Stimulated activated CD4-positive, alpha-beta T cell treated with anti-CD3 and anti-CD28 coated beads, TNF-alpha, amount 100 ng/mL, for 4 hours (primary cell): ENCODE measurements at places on chromosomes 7 and 10.

- no peak for DNase-seq
Measured at GRCh38 chr10:122864901-122865300, 14.5 kb downstream of the FAM24B start.

GRCh38 chr10:123997486-123998196 lies 95.8 kb downstream of the CHST15 start:
- no peak for DNase-seq

DNA sequence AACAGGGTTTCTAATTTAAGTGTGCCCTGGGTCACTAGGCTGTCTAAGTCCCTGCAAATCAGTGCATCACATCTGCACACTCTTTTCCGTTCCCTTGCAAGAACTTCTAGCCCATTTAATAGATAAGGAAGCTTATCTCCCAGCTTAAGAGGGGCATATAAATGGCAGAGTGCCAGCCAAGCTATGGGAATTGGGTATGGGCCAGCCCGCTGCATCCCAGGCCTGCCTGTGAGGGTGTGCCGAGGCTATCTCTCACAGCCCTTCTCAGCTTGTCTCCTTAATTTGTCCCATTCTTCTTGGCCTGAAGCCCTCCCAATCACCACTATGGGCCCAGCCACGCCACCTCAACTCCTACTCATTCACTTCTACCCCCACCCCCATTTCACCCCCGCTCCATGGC lies 14.7 kb downstream of the AQP1 start:
- no peak for DNase-seq

GRCh38 chr10:114284346-114285071 lies 45.5 kb downstream of the VWA2 start:
- no peak for DNase-seq

DNA sequence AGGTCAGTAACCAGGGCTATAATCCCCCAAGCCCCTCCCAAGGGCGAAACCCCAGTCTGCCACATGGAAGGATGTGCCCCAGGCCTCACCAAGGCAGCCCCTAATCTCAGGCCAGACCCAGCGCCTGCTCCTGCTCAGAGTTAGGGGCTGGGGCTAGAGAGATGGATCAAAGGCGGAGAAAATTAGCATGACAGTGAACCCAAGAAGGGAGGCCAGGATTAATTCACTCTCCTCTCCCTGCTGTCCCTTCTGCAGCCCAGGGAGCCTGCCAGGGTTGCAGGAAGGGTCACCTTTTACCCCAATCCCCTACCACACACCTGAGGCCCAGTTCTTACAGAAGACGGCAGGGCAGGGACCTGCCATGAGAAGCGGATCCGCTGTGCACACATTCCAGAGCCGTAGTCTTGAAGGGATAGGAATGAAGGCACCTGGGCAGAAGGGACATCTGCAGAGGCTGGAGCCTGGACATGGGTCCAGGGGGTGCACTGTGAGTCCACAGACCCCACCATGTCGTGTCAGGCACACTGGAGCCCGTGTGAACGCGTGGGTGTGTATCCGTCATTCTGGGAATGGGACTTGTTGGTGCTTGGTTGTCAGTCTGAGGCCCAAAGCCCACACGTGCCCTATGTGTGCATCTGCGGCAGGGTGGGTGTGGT lies 11.9 kb upstream of the ZMIZ1 start:
- DNase-seq, result no peak

DNA sequence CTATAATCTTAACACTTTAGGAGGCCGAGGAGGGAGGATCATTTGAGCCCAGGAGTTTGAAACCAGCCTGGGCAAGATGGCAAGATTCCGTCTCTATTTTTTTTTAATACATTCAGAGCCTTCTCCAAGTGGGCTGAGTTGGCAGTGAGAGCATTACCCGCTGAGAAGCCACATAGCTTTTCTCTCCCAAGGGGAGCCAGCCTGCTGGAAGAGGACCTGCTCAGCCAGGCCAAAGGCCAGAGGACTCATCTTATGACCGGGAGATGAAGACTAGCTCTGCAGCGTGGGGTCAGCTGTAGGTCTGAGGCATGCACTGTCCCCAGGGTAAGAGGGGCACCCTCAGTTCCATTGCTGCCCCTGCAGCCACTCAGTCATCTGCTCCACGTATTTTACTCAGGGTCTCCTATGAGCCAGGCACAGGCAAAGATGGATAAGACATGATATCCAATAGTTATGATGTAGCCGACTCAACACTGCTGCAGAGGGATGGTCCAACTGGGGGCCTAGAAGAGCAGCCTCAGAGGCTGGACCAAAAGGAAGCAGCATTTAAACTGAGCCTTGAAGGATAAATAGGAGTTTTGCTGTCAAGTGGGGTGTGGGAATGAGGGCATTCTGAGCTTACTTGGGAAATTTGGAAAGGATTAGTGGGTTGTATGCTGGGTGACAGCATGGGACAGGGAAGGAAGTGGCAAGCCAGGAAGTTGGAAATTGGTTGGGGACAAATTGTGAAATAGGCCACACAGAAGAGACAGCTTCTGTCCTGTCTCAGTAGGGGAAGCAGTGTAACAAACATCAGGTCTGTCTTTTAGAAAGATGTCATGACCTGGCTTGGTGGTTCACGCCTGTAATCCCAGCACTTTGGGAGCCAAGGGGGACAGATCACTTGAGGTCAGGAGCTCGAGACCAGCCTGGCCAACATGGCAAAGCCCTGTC lies 1.6 kb upstream of the MARVELD1 start:
- DNase-seq, result no peak

DNA sequence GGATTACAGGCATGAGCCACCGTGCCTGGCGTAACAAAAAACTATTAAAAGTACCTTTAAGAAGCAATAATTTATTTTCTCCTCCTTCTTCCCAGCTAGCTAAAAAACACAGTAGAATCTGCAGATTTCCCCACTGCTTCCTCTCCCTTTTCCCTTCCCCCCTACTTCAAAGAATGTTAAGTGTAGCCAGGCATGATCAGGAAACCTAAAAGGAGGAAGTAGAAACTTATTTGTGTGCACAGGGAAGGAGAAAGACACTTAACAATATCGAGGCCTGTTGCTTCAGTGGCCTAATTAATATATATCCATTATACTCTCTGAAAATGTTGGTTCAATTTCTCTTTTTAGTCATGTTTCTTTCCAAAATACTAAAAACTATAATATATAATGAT lies 127.7 kb downstream of the NRBF2 start:
- no peak for DNase-seq

GRCh38 chr7:30330134-30331111 lies 46.0 kb downstream of the ZNRF2 start:
- no peak for DNase-seq

- DNase-seq, result no peak
Measured at GRCh38 chr10:122796796-122797195, 48.9 kb downstream of the CUZD1 start.

DNA sequence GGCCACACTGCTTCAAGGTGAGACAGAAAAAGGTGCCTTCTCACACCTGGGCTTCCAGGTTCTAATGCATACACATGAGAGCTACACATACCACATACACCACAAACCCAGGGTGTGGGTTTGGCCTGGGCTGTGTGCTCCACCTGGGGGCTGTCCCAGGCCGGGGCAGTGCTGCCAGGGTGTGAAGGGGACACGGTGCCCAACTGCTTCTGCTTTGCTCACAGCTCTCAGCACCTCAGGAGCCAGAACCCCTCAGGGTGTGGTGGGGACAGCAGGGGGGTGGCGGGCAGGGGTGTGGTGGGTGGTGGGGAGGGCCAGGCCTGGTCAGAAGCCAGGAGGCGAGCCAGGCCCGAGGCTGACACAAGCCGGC lies 51.1 kb downstream of the TMEM209 start:
- DNase-seq, result no peak
